ENCODE measurements at places on chromosomes 7 and 10. TPM values are rescaled to one million over a fixed set of nuclear protein-coding genes. Genes with fewer than 3 reads are reported as not detected.

- H3K4me3 ChIP-seq = peak overlapping the region; percentile 95
- no peaks in the 10 kb centered on the region for H3K27me3 ChIP-seq
- no peak for DNase-seq
- peaks cover 18% of the 10 kb centered on the region for H3K4me1 ChIP-seq
- peak overlapping the region; percentile 81 for H3K27ac ChIP-seq
Observed at GRCh38 chr7:975702-976473, 539 bp upstream of the COX19 start.

GRCh38 chr10:72704117-72704516, 12.2 kb downstream of the MCU start:
- H3K4me3 ChIP-seq = no peak overlapping the region
- no peak for DNase-seq

DNA sequence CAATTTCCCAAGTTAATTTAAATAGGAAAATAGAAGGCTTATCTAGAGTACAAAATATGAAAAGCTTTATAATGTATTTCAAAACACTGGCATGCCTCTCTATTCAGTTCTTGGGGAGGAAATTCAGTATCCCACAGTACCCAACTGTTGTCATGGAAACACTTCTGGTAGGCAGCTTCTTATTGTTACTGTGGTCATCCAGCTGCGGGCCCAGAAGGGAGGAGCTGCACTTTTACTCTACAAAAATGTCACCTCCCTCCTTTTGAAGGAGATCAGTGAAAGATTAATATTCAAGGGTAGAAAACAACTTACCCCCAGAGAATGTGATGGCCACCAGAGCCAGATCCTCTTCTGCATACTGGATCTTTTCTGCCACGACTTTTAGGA, 202.8 kb downstream of the RAPGEF5 start:
- DNase-seq = no peak
- H3K27me3 ChIP-seq = no peaks in the 10 kb centered on the region
- no peaks in the 10 kb centered on the region for H3K4me1 ChIP-seq
- no peaks in the 10 kb centered on the region for H3K36me3 ChIP-seq

The NCF1 gene
- 23.8 TPM for total RNA-seq

The GCK gene
- total RNA-seq = not detected

The TUBGCP2 gene
- 53.3 TPM for total RNA-seq

All from natural killer cell treated with Interleukin-12 subunit alpha and Interleukin-12 subunit beta and Interleukin-15 and Interleukin-18, amount 100 ng/mL, for 72 hours (primary cell).